ENCODE measurements at places on chromosomes 5 and 9.

- no peak for DNase-seq
Observed at GRCh38 chr5:126971455-126972031, 58.8 kb downstream of the MARCHF3 start.

DNA sequence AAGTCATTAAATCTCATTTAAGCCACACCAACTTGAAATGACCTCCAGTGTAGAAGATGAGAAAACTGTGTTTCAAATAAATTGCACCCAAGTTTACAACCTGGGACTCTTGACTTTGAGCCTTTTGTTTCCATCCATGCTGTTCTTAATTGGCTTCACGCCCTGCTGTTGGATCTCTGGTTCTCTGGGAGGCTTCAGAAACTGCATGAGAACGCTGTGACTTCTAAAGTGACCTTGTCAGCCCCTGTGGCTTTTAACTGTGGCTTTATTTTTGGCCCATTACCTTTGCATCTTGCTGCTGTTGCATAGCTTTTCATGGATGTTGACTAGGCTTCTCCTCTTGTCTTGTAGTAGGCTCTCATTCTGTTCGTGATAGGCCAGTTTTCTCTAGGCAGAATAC lies 29.3 kb downstream of the TNFAIP8 start:
- DNase-seq: no peak

DNA sequence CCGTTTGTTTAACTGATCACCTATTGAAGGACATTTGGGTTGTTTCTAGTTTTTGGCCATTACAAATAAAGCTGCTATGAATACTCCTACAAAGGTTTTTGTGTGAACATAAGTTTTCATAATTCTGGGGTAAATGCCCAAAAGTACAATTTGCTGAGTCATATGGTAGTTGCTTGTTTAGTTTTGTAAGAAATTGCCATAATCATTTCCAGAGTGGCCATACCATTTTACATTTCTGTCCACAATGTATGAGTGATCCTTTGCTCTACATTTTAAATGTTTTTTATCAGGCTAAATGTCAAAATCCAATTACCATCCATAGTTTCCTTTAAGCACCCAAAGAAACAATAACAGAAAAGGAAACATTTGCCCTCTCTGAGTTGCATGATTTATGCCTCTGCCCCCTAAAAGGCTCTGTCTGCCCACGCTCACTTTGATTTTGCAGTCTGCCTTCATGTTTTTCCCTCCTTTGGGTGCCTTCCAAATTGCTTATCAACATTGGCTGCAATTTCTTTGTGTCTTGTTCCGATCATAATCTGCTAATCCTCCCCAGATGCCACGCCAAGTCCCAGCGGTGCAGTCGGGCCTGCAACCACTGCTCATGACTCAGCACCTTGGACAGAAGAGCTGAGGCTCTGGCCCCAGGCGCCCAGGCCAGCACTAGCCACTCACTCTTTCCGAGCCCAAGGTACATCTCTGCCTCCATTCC lies 339.2 kb downstream of the PIK3R1 start:
- DNase-seq: no peak

DNA sequence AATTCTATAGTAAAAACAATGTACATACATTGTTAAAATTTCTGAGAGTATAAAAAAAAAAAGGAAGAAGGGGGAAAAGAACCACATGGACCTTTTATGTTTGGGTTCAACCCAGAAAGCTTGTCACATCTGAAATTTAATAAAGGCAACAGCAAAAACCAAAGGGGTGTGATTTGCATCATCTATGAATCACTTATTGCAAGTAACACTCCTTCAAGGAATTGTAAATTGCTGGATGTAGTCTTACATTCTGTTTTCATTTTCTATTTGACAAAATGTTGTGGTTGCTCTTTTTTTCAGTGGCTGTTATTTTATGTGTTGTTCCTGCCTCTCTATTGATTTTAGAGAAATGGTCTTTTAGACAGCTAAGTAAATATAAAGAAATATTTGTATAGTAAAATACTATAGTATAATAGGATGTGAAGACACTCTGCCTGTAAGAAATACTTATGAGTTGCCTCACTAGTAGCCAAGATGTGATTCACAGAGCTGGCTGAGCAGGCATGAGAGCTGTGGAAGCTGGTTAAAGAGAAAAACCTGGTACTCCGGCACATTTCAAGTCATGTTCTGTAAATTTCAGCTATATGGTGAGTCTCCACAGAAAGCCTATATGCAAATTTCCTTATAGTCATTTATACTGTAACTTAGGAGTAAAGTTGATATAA lies 131.1 kb upstream of the CNTLN start:
- DNase-seq: no peak

- DNase-seq: peak; percentile 21
Observed at GRCh38 chr5:141513627-141514329, 24.9 kb downstream of the PCDHGC5 start.
